Stimulated activated CD8-positive, alpha-beta memory T cell treated with anti-CD3 and anti-CD28 coated beads, Interleukin-7, amount 100 ng/mL, for 24 hours (primary cell): ENCODE measurements at places on chromosomes 2 and 18.

- no peak for DNase-seq
Measured at GRCh38 chr2:48738806-48739205, 16.7 kb downstream of the LHCGR start.

GRCh38 chr2:105786231-105787230, 41.8 kb downstream of the NCK2 start:
- no peak for DNase-seq

- DNase-seq = no peak
Measured at GRCh38 chr2:216849987-216850386, 9.9 kb downstream of the TNP1 start.

- no peak for DNase-seq
Measured at GRCh38 chr2:222525811-222526210, 101.5 kb downstream of the SGPP2 start.

DNA sequence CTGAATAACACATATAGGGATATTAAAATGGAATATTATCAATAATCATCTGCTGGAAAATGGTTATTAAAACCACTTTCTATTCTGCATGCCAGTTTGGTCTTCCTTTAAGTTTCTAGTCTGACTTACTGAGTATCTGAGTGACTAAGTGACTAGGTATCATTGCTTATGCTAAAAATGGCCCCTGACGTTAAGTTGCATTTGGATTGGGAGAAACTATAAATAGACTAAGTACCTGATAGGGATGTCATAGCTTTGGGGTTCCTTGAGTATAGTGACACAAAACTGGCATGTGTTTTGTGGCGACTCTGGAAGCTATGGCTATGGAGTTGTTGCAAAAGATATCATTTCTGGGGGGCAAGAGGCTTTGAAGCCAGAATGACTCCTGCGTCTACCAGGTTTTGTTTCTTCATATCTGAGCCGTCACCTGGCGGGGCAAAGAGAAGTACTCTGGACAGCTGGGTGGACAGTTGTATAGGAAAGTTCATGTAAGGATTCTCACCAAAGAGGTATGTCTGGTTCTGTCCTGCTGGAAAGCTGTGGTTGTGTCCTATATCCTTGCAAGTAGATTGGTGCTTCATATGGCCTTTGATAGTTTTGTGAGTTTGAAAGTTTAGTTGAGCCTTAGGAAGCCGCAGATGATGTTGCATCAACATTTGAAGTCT, 17.9 kb downstream of the ITGAV start:
- no peak for DNase-seq

DNA sequence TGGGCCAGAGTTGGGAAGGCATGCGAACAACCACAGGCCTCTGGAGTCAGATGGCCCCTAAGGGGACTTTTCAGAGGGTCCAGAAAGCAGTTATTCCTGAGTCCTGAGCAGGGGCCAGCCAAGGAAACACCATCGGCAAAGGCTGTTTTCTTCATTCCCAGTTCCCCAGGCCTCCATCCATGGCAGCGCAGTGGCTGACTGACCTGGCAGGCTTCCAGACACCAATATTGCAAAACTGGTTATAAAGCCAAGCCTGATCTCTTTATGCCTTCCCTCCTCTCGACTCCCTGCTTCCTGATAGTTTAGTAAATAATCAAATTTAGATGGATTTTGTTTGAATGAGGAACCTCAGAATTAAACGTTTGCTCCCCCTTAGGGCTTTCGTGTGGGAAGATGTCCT, 133.4 kb upstream of the ITGA6 start:
- DNase-seq = no peak

DNA sequence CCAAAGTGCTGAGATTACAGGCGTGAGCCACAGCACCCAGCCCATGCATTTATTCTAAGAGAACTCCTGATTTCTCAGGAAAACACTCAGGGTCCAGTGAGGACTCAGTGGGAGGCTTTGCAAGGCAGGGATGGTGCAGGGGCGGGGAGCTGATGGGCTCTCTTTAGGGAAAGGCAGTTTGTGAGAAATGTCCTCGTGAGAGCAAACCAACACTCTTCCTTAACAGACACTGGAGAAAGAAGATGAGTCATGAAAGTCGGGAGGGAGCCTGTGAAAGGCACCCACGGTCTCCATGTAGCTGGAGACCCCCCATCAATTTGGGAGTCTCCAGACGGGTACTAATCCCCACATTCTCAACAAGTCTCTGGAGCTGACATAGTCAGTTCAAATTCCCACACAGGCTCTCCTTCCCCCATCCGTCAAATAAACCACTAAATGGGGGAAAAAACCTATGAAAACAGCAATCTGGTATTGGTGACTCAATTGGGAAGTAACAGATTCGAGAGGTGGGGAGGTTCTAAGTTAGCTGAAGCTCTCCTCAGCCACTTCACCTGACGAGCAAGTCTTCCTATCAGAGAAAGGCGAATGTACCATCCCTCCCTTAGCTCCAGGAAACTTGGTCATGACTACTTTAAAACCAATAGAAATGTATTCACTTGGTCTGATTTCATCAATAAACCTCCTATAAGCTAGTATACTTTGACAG, 11.0 kb upstream of the CREG2 start:
- DNase-seq = no peak

DNA sequence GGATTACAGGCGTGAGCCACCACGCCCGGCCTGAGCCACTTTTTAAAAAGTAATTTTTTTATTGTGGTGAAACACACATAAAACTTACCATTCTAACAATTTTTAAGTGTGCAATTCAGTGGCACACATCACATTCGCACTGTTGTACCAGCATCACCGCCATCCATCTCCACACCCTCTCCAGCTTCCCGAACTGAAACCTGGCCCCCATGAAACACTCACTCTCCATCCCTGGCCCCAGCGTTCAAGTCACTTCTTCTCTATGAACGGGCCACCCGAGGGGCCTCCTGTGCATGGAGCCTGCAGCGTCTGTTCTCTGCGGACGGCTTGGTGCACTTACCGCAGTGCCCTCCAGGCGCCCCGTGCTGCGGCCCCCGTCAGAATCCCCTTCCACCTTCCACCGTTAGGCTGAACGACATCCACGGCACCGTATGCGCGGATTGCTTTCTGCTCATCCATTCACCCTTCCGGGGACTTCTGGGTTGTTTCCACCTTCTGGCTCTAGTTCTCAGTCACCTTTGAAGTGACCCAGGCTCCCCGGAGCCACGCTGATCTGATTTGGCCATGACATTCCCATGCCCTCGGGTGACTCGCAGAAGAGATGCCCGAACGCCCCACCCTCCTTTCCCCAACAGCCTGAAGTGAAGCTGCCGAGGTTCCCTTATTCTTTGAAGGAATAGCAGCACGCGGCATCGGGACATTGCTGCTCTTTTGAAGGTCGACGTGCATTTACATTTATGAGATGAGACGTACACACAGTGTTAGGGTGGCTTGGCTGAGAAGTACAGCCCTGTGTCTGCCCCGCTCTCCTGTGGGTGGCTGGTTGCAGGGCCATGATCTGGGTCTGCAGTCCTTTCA, 134.4 kb downstream of the MBP start:
- DNase-seq = no peak

- no peak for DNase-seq
Measured at GRCh38 chr18:54250846-54251261, 18.5 kb upstream of the POLI start.

GRCh38 chr2:60391649-60392375, 161.6 kb downstream of the BCL11A start:
- DNase-seq = no peak

GRCh38 chr2:134224005-134224404, 29.9 kb upstream of the MGAT5 start:
- no peak for DNase-seq

DNA sequence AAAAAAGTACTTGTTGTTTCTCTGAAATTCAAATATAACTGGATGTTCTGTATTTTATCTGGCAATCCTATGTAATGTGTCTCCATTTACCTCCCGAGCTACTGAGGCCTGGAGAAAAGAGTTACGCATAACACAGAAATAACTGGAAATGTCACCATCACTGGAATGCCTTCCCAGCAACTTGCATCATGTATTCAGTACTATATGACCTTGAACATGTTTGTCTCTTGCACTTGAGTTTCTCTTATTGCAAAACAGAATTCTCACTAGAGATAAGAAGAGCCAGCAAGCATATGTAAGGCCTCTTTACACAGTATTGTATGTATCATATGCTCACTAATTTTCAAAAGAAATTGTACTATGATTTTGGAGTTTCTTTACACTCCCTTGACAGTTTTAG, 99.6 kb upstream of the CTAGE1 start:
- no peak for DNase-seq

DNA sequence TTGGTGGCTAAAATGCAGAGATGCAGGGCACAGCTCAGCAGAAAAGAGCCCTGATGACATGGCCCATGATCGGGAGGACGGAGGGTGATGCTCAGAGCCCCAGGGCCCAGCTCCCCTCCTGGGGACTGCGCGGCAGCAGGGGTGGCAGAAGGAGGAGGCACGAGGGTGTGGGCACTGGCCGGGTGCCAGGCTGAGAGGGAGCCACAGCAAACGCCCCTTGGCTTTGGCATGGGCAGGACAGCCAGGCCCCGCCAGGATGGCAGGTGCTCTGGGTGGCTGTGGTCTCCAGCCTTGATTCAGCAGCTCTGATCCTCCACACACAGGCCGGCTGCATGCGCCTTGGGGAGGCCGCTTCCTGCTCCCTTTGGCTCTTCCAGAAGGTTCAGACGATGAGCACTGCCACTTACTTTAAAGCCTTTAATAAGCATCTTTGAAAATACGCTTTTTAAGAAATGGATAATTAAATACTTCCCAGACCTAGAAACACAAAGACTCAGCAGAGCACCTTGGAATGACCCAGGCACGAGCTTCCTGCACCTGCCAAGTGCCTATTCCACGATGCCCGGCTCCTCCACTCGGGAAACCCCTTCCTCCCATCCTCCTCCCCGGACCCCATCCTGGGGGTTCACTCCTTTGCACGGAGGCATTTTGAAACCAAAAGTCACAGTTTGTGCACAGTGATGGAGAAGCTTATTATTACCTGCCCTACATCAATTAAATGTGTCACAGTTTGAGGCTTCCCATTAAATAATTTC, 78.5 kb upstream of the SNTG2 start:
- DNase-seq = no peak

DNA sequence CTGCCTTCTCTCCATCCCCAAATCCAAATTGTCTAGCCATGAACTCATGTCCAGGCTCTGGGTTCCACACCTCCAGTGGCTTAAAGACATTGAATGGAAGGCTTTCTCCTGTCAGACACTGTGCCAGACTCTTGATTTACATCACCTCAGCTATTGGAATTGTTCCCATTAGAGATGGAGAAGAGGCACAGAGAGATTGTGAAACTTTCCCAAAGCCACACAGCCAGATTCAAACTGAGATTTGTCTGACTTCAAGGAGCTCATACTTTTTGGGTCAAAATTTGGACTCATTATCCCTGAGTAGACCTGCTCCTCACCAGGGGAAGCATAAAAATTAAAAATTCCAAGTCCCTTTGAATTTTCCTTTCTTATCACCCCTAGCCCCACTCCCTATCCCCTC, 18.9 kb upstream of the MYO3B start:
- no peak for DNase-seq

- DNase-seq = no peak
Measured at GRCh38 chr2:167240671-167241070, 352.4 kb downstream of the XIRP2 start.

GRCh38 chr2:37916512-37917082, 8.5 kb upstream of the RMDN2 start:
- no peak for DNase-seq
